ENCODE measurements at places on chromosomes 16 and 17. TPM values are rescaled to one million over a fixed set of nuclear protein-coding genes. Genes with fewer than 3 reads are reported as not detected.

DNA sequence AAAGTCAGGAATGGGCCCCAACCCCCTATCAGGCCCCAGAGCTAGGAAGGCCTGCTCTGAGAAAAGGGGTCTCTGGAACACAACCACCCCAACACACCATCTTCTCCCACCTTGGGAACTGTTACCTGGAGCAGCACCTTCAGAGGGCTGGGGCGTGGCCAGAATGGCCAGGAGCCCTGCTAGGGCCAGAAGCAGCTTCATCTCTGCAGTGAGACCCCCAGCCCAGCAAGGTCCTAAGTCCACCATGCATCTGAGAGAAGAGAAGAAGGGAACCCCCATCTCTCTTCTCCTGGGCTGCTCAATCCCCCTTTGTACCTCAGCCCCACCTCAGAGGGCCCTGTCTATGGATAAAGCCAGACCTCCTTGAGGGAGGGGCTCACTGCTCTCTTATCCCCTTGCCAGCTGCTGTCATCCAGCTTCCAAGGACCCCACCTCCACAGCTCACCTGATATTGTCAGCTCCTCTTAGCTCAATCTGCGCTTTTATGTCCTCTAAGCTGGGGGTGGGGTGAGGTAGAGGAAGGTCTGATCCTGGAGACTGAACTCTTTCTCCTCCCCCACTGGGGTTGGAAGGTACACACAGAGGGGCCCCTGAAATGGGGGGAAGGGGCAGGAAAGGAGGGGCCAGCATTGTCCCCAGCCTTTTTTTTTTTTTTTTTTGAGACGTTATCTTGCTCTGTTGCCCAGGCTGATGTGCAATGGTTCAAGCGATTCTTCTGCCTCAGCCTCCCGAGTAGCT, at the start of gene MPO:
TSS of gene MPO (minus strand) at position 456 of the 738 bp plus-strand sequence. CDS start at position 279, 177 bp downstream.
- H3K4me3 ChIP-seq: no peak within 1 kb of the TSS
- peaks cover 6% of the 10 kb centered on the region for H3K4me1 ChIP-seq
- H3K27me3 ChIP-seq: peaks cover 10% of the 10 kb centered on the region
- no peak within 1 kb of the TSS for H3K27ac ChIP-seq
- no peak for DNase-seq

CIAO2B gene
- 126 TPM for total RNA-seq

DNA sequence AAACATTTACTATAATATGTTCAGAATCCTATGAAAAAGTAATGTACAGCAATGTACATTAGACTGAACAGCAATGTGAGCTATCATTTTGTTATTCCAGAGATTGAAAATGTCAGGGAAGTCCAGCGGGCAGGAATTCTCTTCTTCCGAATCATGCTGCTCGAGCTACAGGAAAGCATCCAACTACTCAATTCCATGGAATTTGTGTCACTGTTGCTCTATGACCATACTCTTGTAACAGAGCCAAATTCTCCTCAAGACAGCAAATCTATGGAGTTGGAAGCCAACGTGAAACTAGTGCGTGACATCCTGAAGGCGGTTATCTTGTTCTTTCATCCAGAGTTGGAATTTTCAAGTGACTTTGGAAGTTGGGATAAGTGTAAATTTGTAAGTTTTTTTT, 24.8 kb upstream of the NSRP1 start:
- no peak overlapping the region for H3K4me3 ChIP-seq
- no peaks in the 10 kb centered on the region for H3K36me3 ChIP-seq
- peaks cover 27% of the 10 kb centered on the region for H3K27me3 ChIP-seq
- H3K27ac ChIP-seq: no peak overlapping the region
- H3K4me1 ChIP-seq: peaks cover 7% of the 10 kb centered on the region
- no peak for DNase-seq

GLG1 gene
- 110 TPM for total RNA-seq

GRCh38 chr16:54400261-54400660, 113.7 kb upstream of the IRX3 start:
- no peaks in the 10 kb centered on the region for H3K36me3 ChIP-seq
- H3K4me3 ChIP-seq: no peak overlapping the region
- no peaks in the 10 kb centered on the region for H3K27me3 ChIP-seq
- H3K4me1 ChIP-seq: no peaks in the 10 kb centered on the region
- no peak for DNase-seq

METRN gene
- 10.6 TPM for total RNA-seq

Measured in activated CD8-positive, alpha-beta T cell treated with anti-CD3 and anti-CD28 coated beads, Interleukin-2, amount 10 ng/mL, durations not matched to agents 7 days and 5 days (primary cell).